B cell (primary cell): ENCODE measurements at places on chromosomes 13 and 19. TPM values are rescaled to one million over a fixed set of nuclear protein-coding genes. Genes with fewer than 3 reads are reported as not detected.
A peak's percentile ranks its signal among the peaks of the same experiment; 100 is the strongest.

GRCh38 chr19:15464394-15465385 is at the start of gene RASAL3:
RASAL3 (minus strand) TSS chr19:15464544; CDS start chr19:15464358, 186 bp downstream.
- peak; percentile 60 for DNase-seq

- DNase-seq = no peak
Measured at GRCh38 chr19:867855-868457, 8.5 kb downstream of the CFD start.

DNA sequence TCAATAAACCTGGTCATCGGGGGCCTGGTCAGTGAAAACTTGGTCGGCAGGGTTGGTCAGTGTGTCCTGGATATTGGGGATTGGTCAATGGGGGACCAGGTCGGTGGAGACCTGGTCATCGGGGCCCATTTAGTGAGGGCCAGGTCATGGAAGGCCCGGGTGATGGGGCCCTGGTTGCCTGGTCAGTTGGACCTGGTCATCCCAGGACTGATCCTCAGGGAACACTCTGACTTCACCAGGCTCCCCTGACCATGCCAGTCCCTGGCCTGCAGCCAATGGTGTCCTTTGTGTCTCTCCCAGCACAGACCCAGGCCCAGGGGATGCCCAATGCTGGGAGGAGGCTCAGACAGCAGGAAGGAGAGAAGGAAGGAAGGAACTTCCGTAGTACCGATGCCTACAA is 42.1 kb upstream of the TPM4 start:
- peak; percentile 2 for DNase-seq

Gene THOP1
- 56.4 and 59.0 TPM in 2 replicates for total RNA-seq

- no peak for DNase-seq
Measured at GRCh38 chr19:1453525-1454364, 3.8 kb downstream of the APC2 start.

- DNase-seq = no peak
Measured at GRCh38 chr13:109100705-109101304, 471.4 kb downstream of the MYO16 start.

GRCh38 chr13:99855526-99856420 is 115.8 kb downstream of the ZIC5 start:
- DNase-seq = no peak
